Spinal cord (tissue), 10 donors: ENCODE measurements at places on chromosomes 1 and 21.
A peak's percentile ranks its signal among the peaks of the same experiment; 100 is the strongest.

DNA sequence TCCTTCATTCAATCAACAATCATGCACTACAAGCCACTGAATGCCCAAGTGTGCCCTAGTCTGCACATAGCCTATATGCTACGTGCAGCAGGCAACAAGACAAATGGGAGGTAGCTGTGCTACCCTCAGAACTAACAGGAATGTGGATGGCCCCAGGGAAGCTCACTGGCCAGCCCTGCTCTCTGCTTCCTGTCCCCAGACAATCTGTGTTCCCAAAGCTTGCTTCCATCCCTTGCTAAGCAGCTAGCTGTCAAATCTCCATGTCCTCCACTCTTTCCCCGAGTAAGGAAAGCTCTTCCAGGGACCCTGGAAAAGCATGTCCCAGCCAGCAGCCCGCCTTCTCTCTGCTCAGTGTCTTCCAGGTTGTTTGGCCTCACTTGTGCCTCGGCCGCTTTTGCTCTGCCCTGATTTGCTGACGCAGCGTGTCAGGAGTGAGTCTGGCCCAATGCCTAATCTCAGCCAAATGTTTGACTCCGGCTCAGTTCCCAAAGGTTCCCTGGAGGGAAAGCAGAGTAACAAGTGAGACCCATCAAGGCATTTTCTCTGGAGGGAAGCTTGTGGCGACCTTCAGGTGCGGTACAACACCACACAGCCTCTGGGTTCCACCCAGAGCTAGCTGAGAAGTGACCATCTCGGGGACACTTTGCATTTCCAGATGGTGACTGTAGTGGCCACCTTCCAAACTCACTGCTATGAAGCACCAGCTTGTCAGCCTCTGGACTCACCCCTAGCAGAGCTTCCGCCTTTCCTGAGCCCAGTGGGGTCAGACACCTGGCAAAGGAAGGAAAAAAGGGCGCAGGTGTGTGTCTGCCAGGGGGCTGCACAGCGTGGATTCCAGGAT, 243.4 kb downstream of the RHOU start:
- no peaks in the 10 kb centered on the region for H3K27me3 ChIP-seq
- peak; percentile 72 for DNase-seq
- peak overlapping the region; percentile 16 for H3K27ac ChIP-seq
- no peaks in the 10 kb centered on the region for H3K36me3 ChIP-seq

DNA sequence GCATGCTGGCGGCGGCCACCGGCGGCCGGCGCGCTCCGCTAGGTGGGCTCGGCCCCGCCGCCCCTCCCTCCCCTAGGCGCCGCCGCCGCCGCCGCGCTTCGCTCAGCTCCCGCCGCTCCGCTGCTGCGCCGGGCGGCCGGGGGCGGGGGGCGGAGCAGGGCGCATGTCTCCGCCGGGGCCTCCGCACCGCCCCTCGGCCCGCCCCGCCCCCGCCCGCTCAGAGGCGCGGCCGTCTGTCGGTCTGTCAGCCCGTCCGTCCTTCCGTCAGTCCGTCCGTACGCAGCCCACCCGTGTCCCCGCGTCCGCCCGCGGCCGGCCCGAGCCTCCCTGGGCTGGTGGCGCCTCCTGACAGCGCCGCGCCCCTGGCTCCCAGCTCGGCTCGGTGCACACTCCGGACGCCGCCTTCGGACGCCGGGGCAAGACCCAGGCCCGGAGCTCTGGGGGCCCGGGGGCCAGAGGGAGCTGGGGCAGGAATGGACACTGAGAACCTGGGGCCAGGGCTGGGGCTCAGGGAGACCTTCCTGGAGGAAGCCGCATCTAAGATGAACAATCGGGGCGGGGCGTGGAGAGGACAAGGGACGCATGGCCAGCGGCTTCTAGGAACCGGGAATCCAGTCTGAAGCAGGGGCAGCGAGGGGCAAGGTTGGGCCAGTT, at the start of gene GPR153:
GPR153 (minus strand) TSS at position 138 of the 654 bp plus-strand sequence. CDS start 6,193 bp downstream, outside the sequence.
- peak; percentile 80 for DNase-seq
- peak within 1 kb of the TSS; percentile 64 for H3K27ac ChIP-seq
- no peaks in the 10 kb centered on the region for H3K27me3 ChIP-seq
- H3K36me3 ChIP-seq: peaks cover 34% of the 10 kb centered on the region
- peaks cover 74% of the 10 kb centered on the region for H3K4me1 ChIP-seq
- peak within 1 kb of the TSS; percentile 46 for H3K4me3 ChIP-seq

DNA sequence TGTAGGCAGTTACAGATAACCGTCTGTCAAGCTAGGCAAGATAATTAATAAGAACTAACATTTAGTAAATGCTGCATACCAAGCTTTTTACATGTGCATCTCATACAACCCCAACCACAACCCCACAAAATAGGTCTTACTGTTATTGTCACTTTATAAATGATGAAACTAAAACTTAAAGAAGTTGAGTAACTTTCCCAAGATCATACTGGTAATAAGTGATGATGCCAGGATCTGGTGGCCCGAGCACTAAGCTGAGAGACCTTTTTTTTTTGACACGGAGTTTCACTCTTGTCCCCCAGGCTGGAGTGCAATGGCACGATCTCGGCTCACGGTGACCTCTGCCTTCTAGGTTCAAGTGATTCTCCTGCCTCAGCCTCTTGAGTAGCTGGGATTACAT, 1.8 kb downstream of the NCSTN start:
- peaks cover 34% of the 10 kb centered on the region for H3K36me3 ChIP-seq
- peaks cover 3% of the 10 kb centered on the region for H3K4me1 ChIP-seq
- DNase-seq: no peak
- no peak overlapping the region for H3K4me3 ChIP-seq
- H3K27me3 ChIP-seq: no peaks in the 10 kb centered on the region

- no peak overlapping the region for H3K27ac ChIP-seq
- DNase-seq: no peak
- H3K4me1 ChIP-seq: no peaks in the 10 kb centered on the region
These were observed 30.6 kb downstream of the IARS2 start for GRCh38 chr1:220124542-220124941.

GRCh38 chr1:233664253-233664652, 50.3 kb downstream of the KCNK1 start:
- no peak overlapping the region for H3K4me3 ChIP-seq
- H3K27me3 ChIP-seq: no peaks in the 10 kb centered on the region
- H3K36me3 ChIP-seq: peaks cover 3% of the 10 kb centered on the region
- no peak overlapping the region for H3K27ac ChIP-seq
- DNase-seq: no peak

GRCh38 chr1:37410105-37410504, 64.3 kb upstream of the ZC3H12A start:
- no peaks in the 10 kb centered on the region for H3K27me3 ChIP-seq
- no peak for DNase-seq
- peaks cover 5% of the 10 kb centered on the region for H3K4me1 ChIP-seq
- H3K36me3 ChIP-seq: no peaks in the 10 kb centered on the region
- H3K27ac ChIP-seq: no peak overlapping the region

GRCh38 chr1:21631944-21632887, 36.9 kb downstream of the RAP1GAP start:
- H3K27me3 ChIP-seq: no peaks in the 10 kb centered on the region
- no peak overlapping the region for H3K27ac ChIP-seq
- H3K4me1 ChIP-seq: peaks cover 42% of the 10 kb centered on the region
- no peak for DNase-seq
- no peak overlapping the region for H3K4me3 ChIP-seq
- H3K36me3 ChIP-seq: peaks cover 60% of the 10 kb centered on the region

DNA sequence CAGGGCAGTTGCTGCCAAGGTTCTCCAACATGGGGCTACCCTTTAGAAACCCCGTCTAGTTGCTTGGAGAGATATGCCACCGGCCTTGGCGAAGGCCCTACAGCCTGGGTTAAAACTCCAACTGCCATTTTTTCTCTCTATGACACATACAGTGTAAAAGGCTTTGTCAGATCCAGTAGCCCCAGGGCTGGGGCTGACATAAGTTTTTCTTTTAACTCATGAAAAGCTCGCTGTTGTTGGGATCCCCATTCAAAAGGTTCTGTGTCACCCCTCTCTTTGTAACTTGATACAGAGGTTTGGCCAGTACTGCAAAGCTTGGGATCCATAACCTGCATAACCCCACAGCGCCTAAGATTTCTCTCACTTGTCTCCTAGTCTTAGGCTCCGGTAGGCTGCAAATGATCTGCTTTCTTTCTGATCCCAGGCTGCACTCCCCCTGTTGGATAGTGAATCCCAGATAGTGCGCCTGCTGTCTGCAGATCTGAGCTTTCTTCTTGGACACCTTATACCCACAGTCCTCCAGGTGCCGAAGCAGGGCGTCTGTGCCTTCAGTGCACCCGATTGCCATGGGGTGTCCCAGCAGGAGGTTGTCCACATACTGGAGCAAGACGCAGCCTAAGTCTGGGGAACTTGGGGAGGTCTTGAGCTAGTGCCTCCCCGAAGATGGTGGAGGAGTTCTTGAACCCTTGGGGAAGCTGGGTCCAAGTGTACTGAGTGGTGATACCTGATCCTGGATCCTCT, 406.2 kb downstream of the TGFB2 start:
- no peaks in the 10 kb centered on the region for H3K36me3 ChIP-seq
- no peaks in the 10 kb centered on the region for H3K4me1 ChIP-seq
- no peaks in the 10 kb centered on the region for H3K27me3 ChIP-seq
- no peak for DNase-seq
- no peak overlapping the region for H3K27ac ChIP-seq
- no peak overlapping the region for H3K4me3 ChIP-seq

- no peaks in the 10 kb centered on the region for H3K27me3 ChIP-seq
- no peaks in the 10 kb centered on the region for H3K36me3 ChIP-seq
- no peak for DNase-seq
- H3K4me1 ChIP-seq: no peaks in the 10 kb centered on the region
- H3K27ac ChIP-seq: no peak overlapping the region
- H3K4me3 ChIP-seq: no peak overlapping the region
These were observed 9.2 kb downstream of the TTF2 start for GRCh38 chr1:117069220-117069844.

- peaks cover 20% of the 10 kb centered on the region for H3K36me3 ChIP-seq
- no peaks in the 10 kb centered on the region for H3K27me3 ChIP-seq
- no peak overlapping the region for H3K27ac ChIP-seq
- no peak overlapping the region for H3K4me3 ChIP-seq
- DNase-seq: no peak
- H3K4me1 ChIP-seq: peaks cover 8% of the 10 kb centered on the region
These were observed 1.9 kb downstream of the BTF3L4 start for GRCh38 chr1:52057876-52058415.

GRCh38 chr1:2971609-2972008, 49.7 kb upstream of the ACTRT2 start:
- no peaks in the 10 kb centered on the region for H3K27me3 ChIP-seq
- H3K36me3 ChIP-seq: peaks cover under 1% of the 10 kb centered on the region
- no peak overlapping the region for H3K27ac ChIP-seq
- H3K4me3 ChIP-seq: no peak overlapping the region
- DNase-seq: no peak

- H3K36me3 ChIP-seq: no peaks in the 10 kb centered on the region
- H3K27me3 ChIP-seq: no peaks in the 10 kb centered on the region
- no peak overlapping the region for H3K4me3 ChIP-seq
- no peak overlapping the region for H3K27ac ChIP-seq
- H3K4me1 ChIP-seq: peaks cover 4% of the 10 kb centered on the region
These were observed 11.4 kb downstream of the MROH7 start for GRCh38 chr1:54653036-54653435.

DNA sequence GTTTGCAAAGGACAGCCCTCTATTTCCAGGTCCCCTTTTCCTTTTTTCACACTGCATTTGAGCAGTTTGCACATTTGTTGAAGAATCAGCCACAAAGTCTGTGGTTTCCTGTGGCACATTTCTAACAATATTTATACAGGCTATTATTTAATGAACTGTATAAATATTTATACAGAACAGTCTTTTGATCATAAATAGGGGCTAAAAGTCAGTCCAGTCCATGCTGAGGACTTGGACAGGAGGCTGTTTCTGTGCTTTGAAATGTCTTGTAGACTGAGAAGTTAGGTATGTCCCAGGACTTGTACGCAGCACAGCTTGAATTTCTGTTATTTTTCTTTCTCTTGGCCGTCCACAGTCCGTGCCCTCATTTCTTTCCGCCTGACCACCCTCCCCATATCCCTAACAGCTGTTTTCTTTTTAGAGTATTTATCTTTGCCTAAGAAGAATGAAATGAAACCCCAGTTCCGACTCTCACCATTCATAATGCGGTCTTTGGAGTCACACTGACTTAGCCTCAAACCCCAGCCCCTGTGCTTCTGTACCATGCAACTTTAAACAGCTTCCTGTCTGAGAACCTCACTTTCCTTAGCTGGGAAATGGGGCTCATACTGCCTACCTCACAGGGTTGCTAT, 19.7 kb downstream of the FGGY start:
- H3K27ac ChIP-seq: peak overlapping the region; percentile 62
- no peak overlapping the region for H3K4me3 ChIP-seq
- H3K27me3 ChIP-seq: no peaks in the 10 kb centered on the region
- H3K4me1 ChIP-seq: peaks cover 5% of the 10 kb centered on the region
